ENCODE measurements at places on chromosomes 2 and 18.

DNA sequence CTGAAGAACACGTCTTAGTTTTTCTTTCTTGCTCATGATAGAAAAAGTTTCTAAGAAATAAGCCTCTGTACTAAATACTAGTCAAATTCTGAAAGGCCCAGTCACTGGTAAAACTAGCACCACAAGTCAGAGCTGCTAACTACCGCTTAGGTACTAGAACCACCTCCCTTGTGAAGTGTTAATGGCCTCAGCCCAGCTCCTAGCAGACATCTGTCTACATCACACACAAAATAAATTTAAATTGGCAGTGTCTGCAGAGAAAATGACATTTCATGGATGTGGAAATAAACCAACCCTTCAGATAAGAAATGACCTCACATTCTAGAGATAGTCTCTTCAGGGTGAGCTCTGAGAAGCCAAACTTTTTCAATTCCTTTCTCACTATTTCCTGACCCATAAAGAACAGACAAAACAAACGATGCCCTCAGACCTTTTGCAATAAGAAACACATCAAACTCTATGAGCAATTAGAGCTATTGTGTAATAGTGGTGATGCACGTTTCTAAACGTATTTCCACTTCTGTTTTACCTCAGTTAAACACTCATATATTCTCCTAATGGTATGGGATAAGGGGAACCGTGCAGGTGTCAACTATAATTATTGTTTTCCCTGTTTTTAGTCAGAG is 70.3 kb upstream of the DSG1 start:
- no peak for DNase-seq

DNA sequence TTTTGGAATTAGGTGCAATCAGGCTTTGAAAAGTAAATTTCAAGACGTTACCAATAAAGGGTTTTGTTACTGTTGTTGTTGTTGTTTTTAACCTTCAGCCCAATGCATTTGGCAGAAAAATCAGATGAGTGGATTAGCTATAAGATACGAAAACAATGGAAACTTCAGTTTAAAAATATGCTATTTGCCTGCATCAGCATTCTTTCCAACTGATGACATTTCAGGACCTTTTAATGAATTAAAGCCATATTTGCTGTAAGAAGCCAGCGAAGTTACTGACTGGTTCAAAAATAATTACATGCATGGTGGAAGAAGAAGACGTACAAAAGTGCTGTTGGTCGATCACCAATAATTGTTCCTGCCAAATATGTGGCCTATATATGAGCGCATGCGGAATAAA is 639.3 kb upstream of the SOX11 start:
- no peak for DNase-seq

DNA sequence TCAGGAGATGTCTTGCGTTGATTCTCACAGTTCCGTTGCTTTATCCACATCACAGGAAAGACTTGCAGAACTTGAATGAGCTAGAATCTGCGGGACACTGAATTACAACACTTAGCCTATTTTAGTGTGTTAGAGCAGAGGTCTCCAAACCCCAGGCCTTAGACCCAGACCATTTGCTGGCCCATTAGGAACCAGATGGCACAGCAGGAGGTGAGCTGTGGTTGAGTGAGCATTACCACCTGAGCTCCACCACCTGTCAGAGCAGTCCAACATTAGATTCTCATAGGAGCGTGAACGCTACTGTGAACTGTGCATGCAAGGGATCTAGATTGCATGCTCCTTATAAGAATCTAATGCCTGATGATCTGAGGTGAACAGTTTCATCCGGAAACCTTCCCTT is 3.8 kb downstream of the MRPL30 start:
- no peak for DNase-seq

DNA sequence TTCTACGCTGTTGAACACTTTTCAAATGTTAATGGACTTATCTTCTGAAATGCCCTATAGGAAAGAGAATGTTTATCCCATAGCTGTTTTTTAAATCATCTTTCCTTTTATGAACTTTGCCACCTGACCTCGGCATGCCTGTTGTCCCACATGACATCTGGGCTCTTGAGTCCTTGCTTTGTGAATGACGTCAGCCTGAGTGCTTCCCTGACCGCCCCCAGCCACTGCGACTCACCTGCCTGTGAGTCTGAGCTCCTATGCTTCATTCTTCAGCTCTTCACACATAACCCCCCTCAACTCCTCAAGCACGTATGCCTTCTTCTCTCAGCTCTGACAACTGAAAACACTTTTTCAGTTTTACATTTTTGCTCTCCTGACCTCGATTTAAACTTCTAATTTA is 166.8 kb downstream of the DCDC2C start:
- DNase-seq = no peak

DNA sequence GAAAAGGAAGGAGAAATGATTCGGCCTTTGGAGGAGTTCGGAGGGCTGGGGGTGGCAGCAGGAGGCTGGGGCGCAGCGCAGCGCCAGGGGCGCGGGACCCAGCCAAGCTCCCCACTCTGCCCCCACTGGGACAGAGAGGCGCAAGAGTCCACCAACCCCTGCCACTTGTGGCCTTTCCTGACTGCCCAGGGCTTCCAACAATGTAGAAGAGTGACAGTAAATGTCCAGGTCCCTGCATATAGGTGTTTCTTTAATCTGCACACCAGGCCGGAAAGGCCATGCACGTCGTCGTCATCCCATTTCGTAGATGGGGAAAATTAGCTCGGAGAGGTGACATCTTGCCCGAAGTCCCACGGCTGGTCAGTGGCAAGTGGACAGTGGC is 96.6 kb downstream of the INHBB start:
- no peak for DNase-seq

DNA sequence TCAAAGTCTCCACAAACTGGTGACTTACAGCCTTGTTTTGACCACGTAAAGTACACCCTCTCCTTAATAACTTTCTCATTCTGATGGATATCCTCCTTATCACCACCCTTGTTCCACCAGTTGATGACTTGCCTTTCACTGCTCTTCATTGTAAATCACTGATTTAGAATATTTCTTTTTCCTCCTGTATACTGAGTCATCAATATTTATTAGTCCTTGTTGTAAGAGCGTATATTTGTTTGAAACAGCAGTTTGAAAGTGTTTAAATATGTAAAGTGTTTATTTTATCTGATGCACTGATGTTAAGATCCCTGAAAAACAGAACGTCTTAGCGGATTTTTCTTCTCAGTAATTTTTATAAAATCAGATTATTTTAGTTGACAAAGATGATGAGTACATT is 34.2 kb upstream of the DYSF start:
- no peak for DNase-seq

- DNase-seq = no peak
Observed at GRCh38 chr2:223647258-223647952, 45.2 kb upstream of the SCG2 start.

DNA sequence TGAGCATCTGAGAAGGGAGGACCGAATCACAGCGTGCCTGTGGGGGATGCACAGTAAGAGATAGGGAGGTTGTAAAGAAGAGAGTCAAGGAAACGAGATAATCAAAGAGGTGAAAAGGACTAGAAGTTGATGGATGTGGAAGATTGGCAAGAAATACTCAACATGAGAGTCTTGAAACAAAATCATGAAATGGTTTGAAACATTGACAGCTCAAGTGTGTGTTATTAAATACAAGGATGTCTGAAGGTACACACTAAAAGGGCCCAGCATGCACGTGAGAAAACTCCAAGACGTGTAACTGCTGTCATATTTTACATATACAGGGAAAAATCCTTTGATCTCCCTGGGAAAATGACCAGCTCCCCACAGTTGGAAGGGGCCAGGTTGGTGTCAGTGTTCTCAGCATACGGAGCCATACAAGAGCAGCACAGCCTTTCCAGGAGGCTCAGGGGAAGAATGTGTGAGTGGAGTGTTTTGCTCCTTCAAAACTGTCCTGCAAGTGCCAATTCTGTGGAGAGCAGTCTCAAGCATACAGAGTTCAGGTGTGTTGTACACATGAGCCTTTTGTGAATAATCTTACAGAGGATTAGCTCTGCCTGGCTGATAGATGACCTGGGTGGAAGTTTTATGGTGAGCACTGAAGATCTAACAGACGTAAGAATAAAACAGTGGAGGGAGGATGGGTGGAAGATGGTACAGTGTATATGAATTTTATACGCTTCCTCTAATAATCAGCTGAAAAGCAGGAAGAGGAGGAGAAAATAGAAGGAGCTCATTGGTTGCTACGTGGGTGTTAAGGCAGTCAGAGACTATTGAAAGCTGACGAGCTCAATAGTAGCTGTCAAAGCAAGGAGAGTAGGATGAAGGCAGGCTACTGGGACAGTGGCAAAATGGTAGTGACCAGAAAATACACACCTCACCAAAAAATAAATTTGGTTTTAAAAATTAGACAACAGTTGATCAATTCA is 126.8 kb downstream of the ATP9B start:
- DNase-seq = no peak

DNA sequence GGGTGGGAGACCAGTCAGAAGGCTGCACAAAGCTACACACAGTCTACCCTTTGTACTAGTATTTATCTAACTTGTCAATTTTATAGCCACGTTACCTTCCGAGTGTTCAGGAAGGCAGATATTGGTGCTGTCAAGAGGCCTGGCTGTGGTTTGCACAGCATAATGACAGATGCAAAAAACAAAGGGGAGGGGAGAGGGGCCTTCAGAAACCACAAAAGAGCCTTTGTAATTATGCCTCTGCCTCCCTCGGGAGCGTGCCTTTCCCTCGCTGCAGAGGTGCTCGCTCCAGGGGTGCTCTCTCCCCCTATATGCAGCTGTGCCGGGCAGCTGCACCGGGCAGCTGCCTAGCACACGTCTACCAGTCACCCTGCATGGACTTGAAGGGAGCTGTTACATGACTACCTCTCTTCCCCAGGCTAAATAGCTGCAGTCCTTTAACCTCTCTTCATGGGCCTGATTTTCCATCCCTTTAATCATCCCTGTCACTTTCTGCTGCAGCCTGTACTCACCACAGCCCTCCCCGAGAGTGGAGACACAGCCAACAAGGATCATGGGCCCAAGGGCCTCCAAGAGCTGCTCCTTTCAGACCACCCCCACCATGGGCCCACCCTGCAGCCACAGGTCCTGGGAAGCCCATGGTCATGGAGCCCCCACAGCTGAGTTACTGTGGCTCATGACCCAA is 168.4 kb upstream of the PKDCC start:
- DNase-seq = no peak

- no peak for DNase-seq
Observed at GRCh38 chr18:7789856-7790552, 222.9 kb downstream of the PTPRM start.

DNA sequence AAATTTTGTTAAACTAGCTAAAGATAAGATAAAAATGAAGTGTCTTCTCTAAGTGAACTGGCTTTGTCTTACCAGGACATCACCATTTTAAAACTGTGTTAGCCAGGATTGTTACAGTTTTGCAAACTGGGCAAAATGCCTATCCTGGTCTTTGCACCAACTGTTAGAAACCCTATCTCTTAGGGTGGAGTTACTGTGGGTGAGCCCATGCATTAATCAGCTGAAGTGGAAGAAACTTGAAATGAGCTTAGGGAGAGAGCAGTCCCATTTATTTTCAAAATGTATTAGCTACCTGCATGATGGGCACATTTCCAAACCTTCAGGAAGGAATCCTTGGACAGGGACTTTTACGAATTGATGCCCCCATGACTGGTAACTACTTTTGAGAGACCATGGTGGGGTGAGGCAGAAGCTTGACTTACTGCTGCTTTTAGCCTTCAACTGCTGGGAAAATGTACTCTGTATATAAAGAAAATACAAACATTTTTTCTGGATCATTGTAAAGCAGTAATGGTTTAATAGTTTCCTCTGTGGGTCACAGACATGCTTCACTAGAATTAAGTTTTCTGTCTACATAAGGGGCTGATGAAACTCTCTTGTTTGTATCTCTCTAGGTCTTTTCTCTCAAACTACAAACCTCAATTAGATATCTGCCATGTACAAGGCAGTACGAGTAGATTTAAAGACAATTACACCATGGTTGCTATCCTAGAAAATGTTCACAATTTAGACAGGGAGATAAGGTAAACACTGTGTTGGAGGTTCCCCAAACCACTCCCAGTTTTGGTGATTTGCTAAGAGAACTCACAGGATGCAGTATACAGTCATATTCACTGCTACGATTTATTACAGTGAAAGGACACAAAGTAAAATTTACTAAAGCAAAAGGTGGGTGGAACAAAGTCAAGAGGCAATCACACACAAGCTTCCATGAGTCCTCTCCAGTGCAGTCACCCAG is 321.4 kb upstream of the MMADHC start:
- no peak for DNase-seq

DNA sequence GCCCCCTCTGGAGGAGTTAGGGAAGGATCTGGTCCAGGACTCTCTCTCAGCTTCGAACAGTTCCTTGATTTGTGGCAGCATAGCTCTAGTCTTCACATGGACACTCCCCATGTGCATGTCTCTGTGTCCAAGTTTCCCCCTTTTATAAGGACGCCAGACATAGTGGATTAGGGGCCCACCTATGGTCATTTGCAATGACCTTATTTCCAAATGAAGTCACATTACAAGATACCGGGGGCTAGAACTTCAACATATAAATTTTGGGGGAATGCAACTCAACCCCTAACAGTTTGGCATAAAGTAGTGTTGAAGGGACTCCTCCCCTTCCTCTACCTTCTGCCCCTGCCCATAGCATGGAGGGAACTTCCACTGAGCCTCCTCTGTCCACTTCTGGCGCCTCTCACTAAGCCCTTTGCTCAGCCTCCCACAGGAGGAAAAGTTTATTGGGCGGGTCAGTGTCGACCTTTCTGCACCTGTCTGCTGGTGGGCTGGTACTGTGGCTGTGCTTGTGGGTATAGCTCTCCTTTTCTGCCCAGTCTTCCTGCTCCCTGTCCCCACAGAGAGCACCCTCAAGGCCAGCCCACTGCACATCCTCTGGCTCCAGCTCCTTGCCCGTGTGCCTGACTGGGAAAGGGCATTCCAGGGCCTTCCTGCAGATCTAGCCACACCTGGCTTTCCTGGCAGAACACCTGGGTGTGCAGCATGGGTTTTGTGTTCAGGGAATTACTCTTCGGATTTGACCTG is 5.5 kb downstream of the FABP1 start:
- DNase-seq = no peak

GRCh38 chr2:221022554-221022953 is 549.5 kb downstream of the EPHA4 start:
- DNase-seq = no peak

DNA sequence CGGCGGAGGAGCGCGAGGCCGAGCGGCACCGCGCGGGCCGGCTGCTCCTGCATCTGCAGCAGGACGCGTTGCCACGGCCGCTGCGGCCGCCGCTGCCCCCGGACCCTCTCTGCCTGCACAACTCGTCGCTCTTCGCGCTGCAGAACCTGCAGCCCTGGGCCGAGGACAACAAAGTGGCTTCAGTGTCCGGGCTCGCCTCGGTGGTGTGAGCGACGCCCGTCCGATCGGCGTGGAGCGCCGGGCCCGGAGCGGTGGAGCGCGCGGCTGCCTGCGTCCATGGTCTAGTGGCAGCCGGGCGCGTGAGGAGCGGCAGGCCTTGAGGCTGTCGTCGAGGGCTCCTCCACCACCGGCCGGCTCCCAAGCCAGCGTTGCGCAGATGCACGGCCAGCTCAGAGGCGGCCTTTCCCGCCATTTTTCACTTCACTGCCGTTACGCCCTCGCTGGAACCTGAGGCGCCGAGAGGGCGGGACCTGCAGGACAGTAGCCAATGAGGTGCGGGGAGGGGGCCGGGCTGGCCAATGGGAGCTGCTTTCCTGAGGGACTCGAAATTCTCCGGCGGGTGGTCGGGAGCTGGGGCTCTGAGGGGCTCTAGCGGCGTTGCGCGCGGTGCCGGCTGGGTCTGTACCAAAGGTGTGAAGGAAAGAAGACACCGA is 1.9 kb downstream of the TLX2 start:
- DNase-seq = peak; percentile 58
